Calu3 (cell line): ENCODE measurements at places on chromosomes 12 and 14. TPM values are rescaled to one million over a fixed set of nuclear protein-coding genes. Genes with fewer than 3 reads are reported as not detected.

KLRD1 gene
- total RNA-seq, result 0.14 TPM in 1 of 2 replicates, not detected in the other

DNA sequence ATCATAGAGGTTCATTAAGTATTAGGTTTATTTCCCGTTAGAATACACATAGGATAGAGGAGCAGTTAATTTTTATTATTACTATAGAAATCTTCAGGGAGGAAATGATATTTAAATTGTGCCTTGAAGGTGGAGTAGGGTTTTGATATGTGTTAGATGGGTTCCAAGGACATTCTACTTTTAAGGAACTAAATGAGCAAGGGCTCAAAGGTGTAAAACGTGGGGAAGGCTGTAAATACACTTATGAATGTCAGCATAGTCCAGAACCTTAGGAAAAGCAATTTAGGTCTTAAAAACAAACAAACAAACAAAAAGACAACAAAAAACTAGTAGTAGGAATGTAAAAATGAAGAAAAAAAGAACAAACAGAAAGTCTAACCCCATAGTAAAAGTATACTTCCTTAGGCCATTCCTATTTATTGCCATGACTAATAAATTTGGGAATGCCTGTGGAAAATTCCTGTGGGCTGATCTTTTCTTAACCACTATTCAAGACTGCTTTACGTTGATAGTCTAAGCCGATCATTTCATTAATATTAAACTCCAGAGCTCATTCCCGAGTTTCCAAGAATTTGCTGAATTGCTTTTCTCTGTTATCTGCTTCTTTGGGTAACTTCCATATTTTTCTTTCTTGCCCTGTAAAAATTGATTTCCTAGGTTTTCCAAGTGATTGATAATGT, 180.3 kb downstream of the RAD51B start:
- no peak overlapping the region for H3K27ac ChIP-seq
- H3K4me1 ChIP-seq, result peaks cover 8% of the 10 kb centered on the region
- H3K27me3 ChIP-seq, result no peaks in the 10 kb centered on the region

GLI1 gene
- 0.54 and 0.61 TPM in 2 replicates for total RNA-seq

GRCh38 chr12:115980339-115980738, 297.2 kb downstream of the MED13L start:
- H3K4me1 ChIP-seq, result no peaks in the 10 kb centered on the region
- peaks cover 5% of the 10 kb centered on the region for H3K36me3 ChIP-seq
- no peaks in the 10 kb centered on the region for H3K27me3 ChIP-seq
- no peak overlapping the region for H3K27ac ChIP-seq
- no peak overlapping the region for H3K4me3 ChIP-seq

GRCh38 chr14:72739446-72740405, 154.2 kb downstream of the DPF3 start:
- no peaks in the 10 kb centered on the region for H3K36me3 ChIP-seq
- H3K4me3 ChIP-seq, result no peak overlapping the region
- H3K4me1 ChIP-seq, result no peaks in the 10 kb centered on the region
- no peaks in the 10 kb centered on the region for H3K27me3 ChIP-seq
- H3K27ac ChIP-seq, result no peak overlapping the region
- DNase-seq, result no peak

NRIP2 gene
- not detected in 2 replicates for total RNA-seq

- no peak overlapping the region for H3K4me3 ChIP-seq
- DNase-seq, result no peak
- peaks cover 6% of the 10 kb centered on the region for H3K36me3 ChIP-seq
- H3K4me1 ChIP-seq, result peaks cover 27% of the 10 kb centered on the region
Measured at GRCh38 chr14:93006567-93007051, 83.7 kb downstream of the CHGA start.

GRCh38 chr14:54652605-54653052, 85.7 kb downstream of the SAMD4A start:
- DNase-seq, result no peak
- H3K27ac ChIP-seq, result peak overlapping the region; percentile 51
- H3K4me1 ChIP-seq, result peaks cover 42% of the 10 kb centered on the region
- no peaks in the 10 kb centered on the region for H3K27me3 ChIP-seq
- no peaks in the 10 kb centered on the region for H3K36me3 ChIP-seq

- H3K27me3 ChIP-seq, result peaks cover 21% of the 10 kb centered on the region
- no peak overlapping the region for H3K4me3 ChIP-seq
- no peak for DNase-seq
- no peaks in the 10 kb centered on the region for H3K4me1 ChIP-seq
Measured at GRCh38 chr14:22678221-22678620, 34.1 kb upstream of the OR6J1 start.

ARHGDIB gene
- total RNA-seq, result 23.5 and 23.6 TPM in 2 replicates

TMEM119 gene
- total RNA-seq, result not detected in 2 replicates

GEMIN2 gene
- total RNA-seq, result 15.5 and 20.1 TPM in 2 replicates

RNASE7 gene
- total RNA-seq, result not detected in 2 replicates

- peaks cover 41% of the 10 kb centered on the region for H3K27me3 ChIP-seq
- no peak overlapping the region for H3K4me3 ChIP-seq
- no peak overlapping the region for H3K27ac ChIP-seq
- no peaks in the 10 kb centered on the region for H3K4me1 ChIP-seq
- H3K36me3 ChIP-seq, result no peaks in the 10 kb centered on the region
Measured at GRCh38 chr12:110813285-110813684, 33.5 kb upstream of the CCDC63 start.

GRCh38 chr14:63788011-63788933, 60.4 kb upstream of the SGPP1 start:
- H3K27me3 ChIP-seq, result no peaks in the 10 kb centered on the region
- no peaks in the 10 kb centered on the region for H3K36me3 ChIP-seq
- no peak for DNase-seq
- no peak overlapping the region for H3K27ac ChIP-seq

DNA sequence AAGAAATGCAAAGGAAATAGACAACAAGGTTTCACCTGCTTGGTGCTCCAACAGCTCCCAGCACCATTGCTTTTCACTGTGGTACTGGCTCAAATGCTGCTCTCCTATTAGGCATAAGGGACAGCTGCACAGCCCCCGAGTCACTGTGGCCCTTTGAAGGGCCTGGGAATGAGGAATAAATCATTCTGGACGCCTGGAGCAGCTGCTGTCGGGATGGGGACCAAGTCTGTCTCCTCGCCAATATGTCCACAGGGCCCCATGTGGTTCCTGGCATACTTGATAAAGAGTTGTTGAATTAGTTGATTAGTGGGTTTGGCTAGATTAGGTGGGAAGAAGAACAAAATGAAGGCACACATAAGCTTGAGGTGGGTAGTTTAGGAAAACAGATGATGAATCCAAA, 13.1 kb upstream of the NGB start:
- no peaks in the 10 kb centered on the region for H3K36me3 ChIP-seq
- no peaks in the 10 kb centered on the region for H3K27me3 ChIP-seq
- H3K4me3 ChIP-seq, result no peak overlapping the region
- no peak overlapping the region for H3K27ac ChIP-seq
- no peaks in the 10 kb centered on the region for H3K4me1 ChIP-seq
- DNase-seq, result no peak

DNA sequence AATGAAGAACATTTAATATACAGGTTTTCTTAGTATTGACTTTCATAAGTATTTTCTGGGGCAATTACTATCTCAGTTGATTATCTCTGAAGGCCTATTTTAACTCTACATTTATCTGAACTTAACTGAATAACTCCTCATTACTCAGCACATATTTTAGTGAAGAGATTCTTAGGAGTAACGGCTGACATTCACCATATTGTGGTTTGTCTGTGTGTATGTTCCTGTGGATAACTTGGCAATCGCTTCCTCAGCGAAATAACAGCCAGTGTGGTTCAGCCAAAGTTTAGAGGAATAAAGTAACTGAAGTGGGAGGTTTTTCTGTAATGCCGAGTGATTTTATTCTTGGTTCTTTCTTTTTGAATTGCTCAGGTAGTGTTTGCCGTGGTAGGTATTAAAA, 168.0 kb downstream of the RAD51B start:
- H3K27ac ChIP-seq, result no peak overlapping the region
- H3K4me3 ChIP-seq, result no peak overlapping the region
- H3K4me1 ChIP-seq, result no peaks in the 10 kb centered on the region
- no peaks in the 10 kb centered on the region for H3K36me3 ChIP-seq
- no peak for DNase-seq

- H3K36me3 ChIP-seq, result no peaks in the 10 kb centered on the region
- DNase-seq, result no peak
- H3K27ac ChIP-seq, result no peak overlapping the region
- no peaks in the 10 kb centered on the region for H3K4me1 ChIP-seq
- no peak overlapping the region for H3K4me3 ChIP-seq
Measured at GRCh38 chr12:42660968-42661937, 71.7 kb upstream of the PRICKLE1 start.
